Mucosa of descending colon (tissue), 3 donors: ENCODE measurements at places on chromosomes 1 and 21.

DNA sequence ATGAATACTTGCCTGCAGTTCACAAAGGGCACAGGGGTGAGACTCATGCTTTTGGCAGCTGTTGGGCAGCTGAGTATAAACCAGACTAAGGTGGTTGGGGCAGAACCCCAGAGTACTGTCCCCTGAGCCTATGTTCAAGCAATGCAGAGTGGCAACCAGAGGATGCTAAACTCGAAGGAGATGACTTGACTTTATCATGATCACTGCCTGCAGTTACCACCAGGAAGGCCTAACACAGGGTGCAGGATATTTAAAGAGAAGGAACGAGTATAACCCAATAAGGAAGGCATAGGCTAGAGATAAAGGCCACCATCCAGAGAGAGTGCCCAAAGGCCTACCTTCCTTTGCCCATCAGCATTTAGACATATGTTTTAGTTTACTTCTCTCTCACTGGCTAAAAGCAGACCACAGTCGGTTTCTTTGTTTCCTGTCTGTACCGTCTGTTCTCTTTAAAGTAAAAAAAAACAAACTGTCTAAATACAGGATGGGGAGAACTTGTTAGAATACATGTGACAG is 83.3 kb downstream of the MPZL1 start:
- DNase-seq = no peak

DNA sequence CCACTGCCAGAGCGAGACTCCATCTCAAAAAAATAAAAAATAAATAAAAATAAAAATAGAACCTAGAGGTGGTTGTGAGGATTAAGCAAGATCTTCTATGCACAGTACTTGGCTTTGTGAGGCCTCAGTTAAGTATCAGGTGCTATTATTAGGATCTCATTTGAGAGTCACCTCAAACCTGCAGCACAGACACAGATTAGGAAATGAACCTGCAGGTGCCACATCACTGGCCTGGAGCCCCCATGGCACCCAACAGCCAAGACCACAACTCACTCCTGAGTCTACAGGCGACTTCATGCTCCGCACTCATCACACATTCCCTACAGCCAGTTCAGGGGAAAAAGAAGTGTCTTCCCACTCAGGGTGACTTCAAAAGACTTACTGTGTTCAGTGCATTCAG is 176.8 kb downstream of the SLC45A1 start:
- DNase-seq = no peak

DNA sequence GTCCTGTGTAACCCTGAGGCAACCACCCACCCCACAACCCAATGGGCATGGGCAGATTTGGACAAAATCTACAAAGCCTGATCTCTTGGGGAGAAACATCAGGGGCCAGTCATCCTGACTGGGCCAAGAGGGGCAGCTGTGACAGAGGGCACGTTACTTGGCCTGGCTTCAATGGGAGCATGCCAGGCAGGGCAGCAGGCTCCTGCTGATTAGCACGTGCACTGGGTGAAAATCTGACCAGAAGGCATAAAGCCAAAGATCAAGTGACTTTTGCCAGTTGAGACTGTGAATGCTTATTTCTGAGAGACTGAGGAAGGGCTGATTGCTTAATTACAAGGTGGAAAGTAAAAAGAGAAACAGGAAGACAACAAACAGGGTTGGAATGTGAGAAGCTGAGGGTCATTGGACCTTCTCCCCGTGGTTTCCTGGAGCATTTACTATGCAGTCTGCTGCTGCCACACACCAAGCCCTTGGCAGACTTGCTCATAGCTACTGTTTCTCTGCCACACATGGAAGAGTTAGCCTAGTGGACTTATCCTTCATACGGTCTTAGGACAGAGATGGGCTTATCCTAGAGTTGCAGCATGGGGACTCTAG is 39.8 kb upstream of the TNR start:
- DNase-seq = no peak

GRCh38 chr1:110434946-110435345 is 16.0 kb upstream of the PROK1 start:
- DNase-seq = no peak

DNA sequence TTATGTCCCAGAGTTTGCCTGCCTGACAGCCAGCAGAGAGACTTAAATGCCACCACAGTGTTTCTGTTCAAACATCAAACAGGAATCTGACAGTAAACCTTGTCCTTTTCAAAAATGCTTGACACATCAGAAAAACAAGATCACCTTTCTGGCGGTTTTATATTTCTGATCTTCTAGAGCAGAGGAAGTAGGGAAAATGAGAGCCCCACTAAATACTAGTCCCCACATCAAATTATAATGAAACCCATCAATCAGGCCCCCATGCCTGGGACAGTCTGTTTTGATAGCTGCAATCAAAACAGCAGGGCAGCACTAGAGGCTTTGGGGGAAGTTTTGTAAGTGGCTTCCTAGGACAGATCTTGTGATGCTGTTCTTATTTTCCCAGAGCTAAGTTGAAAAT is 129.3 kb downstream of the CNIH3 start:
- no peak for DNase-seq
